ENCODE measurements at places on chromosomes 6 and 20.

DNA sequence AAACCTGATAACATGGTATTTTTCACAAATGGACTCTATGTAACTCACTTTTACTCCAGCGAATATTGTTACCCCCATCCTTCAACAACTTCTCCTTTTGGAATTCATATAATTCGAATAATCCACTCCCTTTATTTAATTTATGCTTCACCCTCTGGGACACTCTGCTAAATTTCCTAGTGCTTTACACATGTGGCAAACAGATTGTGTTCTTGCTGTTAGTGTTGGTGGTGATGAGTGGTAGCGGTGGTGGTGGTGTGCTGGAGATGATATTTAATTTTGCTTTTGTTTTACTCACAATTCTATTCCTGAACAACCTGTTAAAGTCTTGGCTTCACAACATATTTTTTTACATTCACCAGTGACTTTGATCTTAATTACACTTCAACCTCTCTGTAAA, 32.8 kb downstream of the HTR1B start:
- no peak for DNase-seq

GRCh38 chr6:118650582-118651281, 659 bp downstream of the CEP85L start:
- DNase-seq = no peak

DNA sequence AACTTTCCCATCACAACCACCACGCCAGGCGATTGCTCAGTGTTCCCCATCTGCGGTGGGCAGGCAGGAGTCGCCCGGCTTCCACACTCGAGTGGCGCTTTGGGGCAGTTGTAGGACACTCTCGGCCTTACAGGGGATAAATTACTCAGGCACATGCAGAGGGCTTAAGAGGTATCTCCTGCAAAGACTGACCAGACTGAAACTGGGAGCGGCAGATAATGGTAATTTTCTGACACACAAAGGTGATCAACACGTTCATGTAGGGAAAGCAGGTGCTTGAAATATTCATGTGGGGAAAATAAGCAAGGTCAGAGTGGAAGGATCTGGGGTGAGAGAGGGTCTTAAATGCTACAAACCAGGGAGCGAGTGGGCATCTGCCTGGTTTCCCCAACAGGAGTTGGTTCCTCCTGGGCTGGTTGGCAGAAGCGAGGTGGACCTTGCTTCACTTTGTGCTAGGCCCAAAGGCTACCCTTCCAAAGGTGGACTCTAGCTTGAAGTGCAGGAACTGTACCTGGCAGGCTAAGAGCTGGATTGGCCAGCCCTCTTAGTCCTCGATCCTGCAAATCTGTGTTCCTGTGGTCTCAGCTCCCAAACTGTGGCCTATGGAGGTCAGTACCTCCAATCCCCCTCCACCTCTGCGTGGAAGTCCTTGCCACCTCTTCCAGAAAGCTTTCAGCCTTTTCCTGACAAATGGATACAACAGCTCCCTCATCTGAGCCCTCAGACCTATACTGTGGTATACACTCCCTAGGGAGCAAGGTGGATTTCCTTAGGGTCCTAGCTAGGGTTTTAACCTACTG, 16.7 kb downstream of the PLAGL2 start:
- no peak for DNase-seq

- no peak for DNase-seq
Observed at GRCh38 chr6:166490671-166491500, 95.6 kb downstream of the RAMACL start.

DNA sequence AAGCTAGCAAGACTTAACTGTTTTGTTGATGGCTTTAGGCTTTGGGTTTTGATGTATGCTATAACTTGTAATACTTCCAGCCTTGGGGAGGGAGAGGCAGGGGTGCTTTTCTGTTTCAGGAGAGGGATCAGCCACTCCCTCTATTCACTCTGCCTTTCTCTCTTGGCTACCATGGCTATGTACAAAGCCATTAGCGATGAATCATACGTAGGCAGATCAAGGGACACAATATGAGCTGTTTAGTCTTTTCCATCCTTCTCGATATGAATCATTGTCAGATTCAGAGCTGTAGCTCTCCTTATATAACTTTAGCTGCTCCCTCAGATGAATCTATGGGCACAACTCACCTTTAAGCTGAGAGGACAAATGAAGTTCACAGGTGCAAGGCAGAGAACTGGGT, 230.6 kb downstream of the TSHZ2 start:
- DNase-seq = no peak

- no peak for DNase-seq
Observed at GRCh38 chr6:36718560-36718959, 20.9 kb downstream of the RAB44 start.

GRCh38 chr6:124661097-124661661, 301.1 kb upstream of the RNF217 start:
- DNase-seq = no peak

DNA sequence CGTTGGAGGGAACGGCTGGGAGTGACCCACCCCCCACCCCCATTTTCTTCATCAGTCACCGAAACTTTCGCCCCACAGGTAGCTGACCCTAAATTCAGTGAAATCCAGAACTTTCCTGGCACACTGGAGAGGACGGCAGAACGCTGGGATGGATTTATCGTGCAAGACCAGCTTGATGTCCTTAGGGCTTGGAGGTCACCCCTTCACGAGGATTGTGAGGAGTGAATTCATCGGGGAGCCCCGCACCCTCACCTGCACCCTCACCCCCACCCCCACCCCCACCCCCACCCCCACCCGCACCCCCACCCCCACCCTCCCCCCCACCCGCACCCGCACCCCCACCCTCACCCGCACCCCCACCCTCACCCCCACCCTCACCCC, 13.3 kb upstream of the TCFL5 start:
- no peak for DNase-seq

Data from MV-4-11 (cell line).